ENCODE measurements at places on chromosomes 7 and 10. TPM values are rescaled to one million over a fixed set of nuclear protein-coding genes. Genes with fewer than 3 reads are reported as not detected.

DNA sequence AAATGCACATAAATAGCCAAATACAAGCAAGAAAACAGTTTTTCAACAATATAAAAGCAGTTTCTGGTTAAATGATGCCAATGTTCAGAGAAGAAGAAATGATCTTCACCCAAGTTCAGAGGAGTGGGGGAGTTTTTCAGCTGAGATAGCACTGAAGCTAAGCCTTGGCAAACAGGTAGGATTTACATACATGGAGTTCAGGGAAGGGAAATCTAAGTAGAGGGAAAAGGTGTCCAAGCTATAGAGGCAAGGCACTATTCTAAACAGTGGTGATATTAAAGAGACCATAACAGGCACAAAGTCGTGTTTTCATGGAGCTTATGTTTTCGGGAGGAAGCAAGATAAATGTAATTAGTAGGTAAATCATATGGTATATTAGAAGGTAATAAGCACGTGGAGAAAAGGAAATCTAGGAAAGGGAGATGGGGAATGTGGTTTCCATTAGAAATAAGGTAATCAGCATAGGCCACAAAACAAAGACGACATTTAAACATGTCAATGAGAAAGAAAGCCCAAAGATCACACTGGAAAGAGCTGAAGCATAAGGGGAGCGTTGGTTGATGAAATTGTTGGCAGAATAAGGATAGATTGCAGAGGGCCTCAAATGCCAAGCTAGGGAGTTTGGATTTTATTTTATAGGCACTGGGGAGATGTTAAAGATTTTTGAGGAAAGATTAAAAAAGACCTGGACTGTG lies 704.3 kb downstream of the MAGI2 start:
- DNase-seq = no peak

DNA sequence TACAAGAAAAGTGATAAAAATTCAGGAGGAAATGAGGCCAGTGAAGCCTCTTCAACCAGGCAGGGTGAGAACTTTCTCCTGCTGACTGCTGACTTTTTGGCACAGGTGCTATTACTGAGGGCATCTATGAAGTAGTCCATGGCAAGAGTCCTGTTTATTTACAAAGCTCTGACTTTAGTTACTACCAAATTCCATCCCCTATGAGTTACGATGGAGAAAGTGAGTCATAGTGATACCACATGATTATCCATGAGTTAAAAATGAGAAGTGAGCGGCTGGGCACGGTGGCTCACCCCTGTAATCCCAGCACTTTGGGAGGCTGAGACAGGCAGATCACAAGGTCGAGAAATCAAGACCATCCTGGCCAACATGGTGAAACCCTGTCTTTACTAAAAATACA lies 19.9 kb downstream of the CCDC3 start:
- DNase-seq = no peak

- DNase-seq = no peak
Measured at GRCh38 chr7:1990001-1990670, 242.6 kb downstream of the MAD1L1 start.

DNA sequence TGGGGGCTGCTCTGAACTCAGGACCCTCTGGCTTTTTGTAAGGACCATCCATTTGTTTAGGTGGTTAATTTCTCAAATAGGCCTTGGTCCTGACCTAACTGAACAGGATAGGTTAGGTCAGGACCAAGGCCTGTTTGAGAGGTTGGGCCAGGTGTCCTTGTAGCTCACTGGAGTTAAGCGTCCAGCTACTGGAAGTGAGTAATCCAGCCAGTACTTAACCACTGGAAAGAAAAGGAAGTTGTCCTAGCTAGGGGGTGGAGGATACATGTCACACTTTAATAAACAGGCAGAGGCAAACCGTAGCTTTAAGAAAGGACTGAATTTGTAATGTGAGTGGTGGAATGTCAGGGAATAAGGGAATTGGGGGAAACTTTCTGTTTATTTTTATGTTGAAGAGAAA lies 96.0 kb downstream of the GPR85 start:
- DNase-seq = peak; percentile 16

DNA sequence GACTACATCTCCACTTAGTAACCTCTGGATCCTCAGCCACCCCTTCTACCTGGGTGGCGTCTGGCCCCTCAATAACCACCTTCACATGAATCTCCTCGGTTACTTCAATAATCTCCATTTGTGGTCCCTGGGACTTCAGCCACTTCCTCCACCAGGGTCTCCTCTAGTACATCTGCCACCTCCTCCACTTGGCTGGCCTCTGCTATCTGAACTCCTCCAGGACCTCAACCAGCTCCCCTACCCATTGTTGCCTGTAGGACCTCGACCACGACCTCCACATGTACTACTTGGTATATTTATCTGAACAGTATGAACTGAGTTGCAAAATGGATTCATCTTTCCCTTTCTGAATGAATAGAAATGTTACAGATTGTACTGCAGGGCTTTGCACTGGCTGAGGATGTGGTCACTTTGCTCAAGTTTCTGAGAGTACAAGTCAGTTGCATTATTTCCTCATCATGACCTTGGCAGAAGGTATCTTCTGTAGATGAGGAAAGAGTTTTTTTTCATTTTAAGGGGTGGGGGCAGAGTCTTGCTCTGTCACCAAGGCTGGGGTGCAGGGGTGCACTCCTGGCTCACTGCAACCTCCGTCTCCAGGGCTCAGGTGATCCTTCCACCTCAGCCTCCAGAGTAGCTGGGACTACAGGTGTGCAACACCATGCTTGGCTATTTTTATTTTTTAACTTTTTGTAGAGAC lies 36.0 kb downstream of the MAT1A start:
- no peak for DNase-seq

The OLAH gene
- total RNA-seq = 1.5 TPM

The SLIT1 gene
- 0.12 TPM for total RNA-seq
